Fibroblast of the aortic adventitia (primary cell): ENCODE measurements at places on chromosomes 2 and 18. TPM values are rescaled to one million over a fixed set of nuclear protein-coding genes. Genes with fewer than 3 reads are reported as not detected.

Gene RIT2
- not detected in 2 replicates for total RNA-seq

- no peak for DNase-seq
Observed at GRCh38 chr2:73895473-73895872, 2.7 kb downstream of the ACTG2 start.

Gene UNC80
- total RNA-seq = not detected in 2 replicates

DNA sequence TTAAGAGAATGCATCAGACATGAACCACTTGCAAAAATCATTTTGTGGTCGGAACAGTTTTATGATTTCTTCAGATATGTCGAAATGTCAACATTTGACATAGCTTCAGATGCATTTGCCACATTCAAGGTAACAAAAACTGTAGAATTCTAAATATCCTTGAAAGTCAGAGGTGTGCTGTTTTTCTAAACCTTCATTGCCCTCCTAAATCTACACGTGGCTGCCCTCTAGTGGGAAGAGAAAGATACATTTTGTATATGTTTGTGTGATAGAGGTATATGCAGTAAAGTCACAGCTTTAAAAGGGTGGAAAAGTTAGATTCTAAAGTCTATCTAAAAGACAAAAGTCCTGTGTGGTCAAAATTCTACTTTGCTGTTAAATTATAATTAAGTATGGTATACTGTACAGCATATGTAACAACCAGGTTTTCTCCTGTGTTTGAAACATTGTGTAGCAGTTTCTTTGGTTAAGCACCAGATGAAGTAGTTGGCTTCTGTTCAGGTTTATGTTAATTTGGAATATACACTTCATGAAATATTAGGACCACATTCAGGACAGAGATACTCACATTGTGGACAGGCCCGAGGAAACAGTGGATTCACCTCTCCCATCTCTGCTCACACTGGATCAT lies 65.9 kb upstream of the ITM2C start:
- DNase-seq = peak; percentile 72

GRCh38 chr2:215320102-215320501 lies 8.2 kb downstream of the ATIC start:
- no peak for DNase-seq

- DNase-seq = no peak
Observed at GRCh38 chr2:168190590-168191336, 56.6 kb downstream of the STK39 start.

GRCh38 chr2:51003345-51004192 lies 28.4 kb downstream of the NRXN1 start:
- peak; percentile 5 for DNase-seq
